Activated naive CD8-positive, alpha-beta T cell treated with anti-CD3 and anti-CD28 coated beads, Interleukin-2, amount 10 ng/mL, durations not matched to agents 7 days and 5 days (primary cell): ENCODE measurements at places on chromosomes 4 and X. TPM values are rescaled to one million over a fixed set of nuclear protein-coding genes. Genes with fewer than 3 reads are reported as not detected.

The CCDC158 gene
- total RNA-seq, result not detected

The NLGN4X gene
- not detected for total RNA-seq

The RPL10 gene
- 2,867 TPM for total RNA-seq

The MAGEE1 gene
- 7.7 TPM for total RNA-seq

- no peaks in the 10 kb centered on the region for H3K4me1 ChIP-seq
- H3K27me3 ChIP-seq, result peaks cover 1% of the 10 kb centered on the region
- H3K27ac ChIP-seq, result no peak overlapping the region
- no peak for DNase-seq
- no peaks in the 10 kb centered on the region for H3K36me3 ChIP-seq
Observed at GRCh38 chrX:44088510-44089144, 115.4 kb upstream of the NDP start.

DNA sequence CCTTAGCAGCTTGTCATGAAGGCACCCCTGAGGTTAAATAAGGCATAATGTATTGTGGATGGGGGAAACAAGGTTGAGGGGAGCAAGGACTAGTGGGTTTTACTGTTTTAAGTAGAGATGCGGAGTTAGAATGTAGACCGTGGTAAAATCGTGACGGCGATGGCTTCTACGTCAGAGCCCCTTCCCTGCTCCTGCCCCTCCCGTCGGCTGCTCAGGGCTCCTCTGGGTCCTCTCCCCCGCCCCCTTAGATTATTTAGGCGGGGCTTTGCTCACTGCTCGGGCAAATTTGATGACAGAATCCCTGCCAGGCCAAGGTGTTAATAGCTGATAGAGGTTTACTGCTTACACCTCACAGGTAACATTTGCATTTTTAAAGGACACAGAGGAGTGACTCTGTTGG lies 2.3 kb downstream of the FRMPD3 start:
- H3K27ac ChIP-seq, result no peak overlapping the region
- H3K36me3 ChIP-seq, result no peaks in the 10 kb centered on the region
- H3K4me3 ChIP-seq, result no peak overlapping the region
- peaks cover 10% of the 10 kb centered on the region for H3K4me1 ChIP-seq
- DNase-seq, result no peak
- peaks cover 50% of the 10 kb centered on the region for H3K27me3 ChIP-seq

GRCh38 chr4:95268819-95269565 lies 279.8 kb downstream of the UNC5C start:
- no peak overlapping the region for H3K4me3 ChIP-seq
- H3K4me1 ChIP-seq, result no peaks in the 10 kb centered on the region
- H3K27ac ChIP-seq, result no peak overlapping the region
- no peaks in the 10 kb centered on the region for H3K36me3 ChIP-seq

GRCh38 chrX:47311932-47312774 lies 58.2 kb upstream of the ZNF157 start:
- no peak overlapping the region for H3K27ac ChIP-seq
- no peaks in the 10 kb centered on the region for H3K27me3 ChIP-seq
- no peak overlapping the region for H3K4me3 ChIP-seq
- DNase-seq, result peak; percentile 25
- no peaks in the 10 kb centered on the region for H3K4me1 ChIP-seq

DNA sequence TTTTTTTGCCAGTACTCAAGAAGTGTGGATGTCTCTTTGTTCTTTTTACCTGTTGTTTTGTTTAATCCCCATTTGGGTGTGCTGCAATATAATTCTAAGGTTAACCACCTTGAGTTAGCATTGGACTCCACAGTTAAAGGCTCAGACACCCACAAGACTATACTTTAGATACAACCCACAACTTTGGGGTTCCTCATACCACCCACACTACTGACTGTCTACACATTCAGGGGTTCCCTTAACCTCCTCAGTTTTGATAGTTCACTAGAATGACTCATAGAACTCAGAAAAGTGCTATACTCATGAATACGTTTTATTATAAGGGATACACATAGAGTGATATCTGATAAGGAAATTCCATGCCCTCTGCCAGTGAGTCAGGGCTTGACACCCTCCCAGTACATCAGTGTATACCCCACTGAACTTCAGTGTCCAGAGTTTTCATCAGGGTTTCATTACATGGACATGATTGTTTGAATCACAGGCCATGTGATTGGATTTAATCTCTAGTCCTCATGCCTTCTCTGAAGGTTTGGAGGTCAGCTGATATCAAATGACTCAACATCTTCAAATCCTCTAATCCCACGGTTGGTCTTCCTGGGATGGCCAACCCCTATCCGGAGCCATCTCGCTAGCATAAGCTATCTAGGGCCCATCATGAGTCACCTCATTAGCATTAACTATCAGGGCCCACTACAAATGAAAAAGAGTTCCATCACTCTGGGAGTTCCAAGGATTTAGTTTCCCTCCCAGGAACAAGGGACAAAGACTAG lies 357.7 kb upstream of the EMCN start:
- H3K27me3 ChIP-seq, result peaks cover 5% of the 10 kb centered on the region
- no peaks in the 10 kb centered on the region for H3K36me3 ChIP-seq
- DNase-seq, result no peak
- H3K4me3 ChIP-seq, result no peak overlapping the region
- H3K27ac ChIP-seq, result no peak overlapping the region

DNA sequence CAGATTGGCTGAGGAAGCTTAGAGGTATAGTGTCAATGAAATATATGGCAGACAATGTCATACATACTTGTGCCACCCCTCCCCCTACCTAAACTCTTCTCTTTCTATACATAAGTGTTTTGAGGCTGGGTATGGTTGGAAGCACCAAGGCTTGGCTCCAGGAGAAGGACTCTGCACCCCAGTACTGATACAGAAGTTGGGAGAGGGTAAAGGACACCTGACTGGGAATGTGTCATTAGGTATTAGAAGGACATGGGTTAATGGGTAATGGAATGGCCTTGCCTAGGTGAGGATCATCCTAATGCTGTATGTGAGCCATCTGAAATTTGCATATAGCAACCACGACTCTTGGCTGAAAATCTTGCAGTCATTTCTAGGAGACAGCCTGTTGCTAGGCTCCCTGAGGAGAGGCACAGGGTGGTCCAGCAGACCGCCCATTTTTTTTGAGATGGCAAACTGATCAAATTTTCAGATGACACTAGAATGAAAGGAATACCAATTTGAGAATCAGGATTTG lies 26.8 kb upstream of the AP1S2 start:
- H3K36me3 ChIP-seq, result peaks cover 5% of the 10 kb centered on the region
- no peak overlapping the region for H3K4me3 ChIP-seq
- H3K27ac ChIP-seq, result no peak overlapping the region

- H3K27ac ChIP-seq, result no peak overlapping the region
- H3K27me3 ChIP-seq, result no peaks in the 10 kb centered on the region
- H3K4me3 ChIP-seq, result no peak overlapping the region
- H3K36me3 ChIP-seq, result no peaks in the 10 kb centered on the region
Observed at GRCh38 chr4:75327804-75328512, 186.2 kb downstream of the RCHY1 start.

DNA sequence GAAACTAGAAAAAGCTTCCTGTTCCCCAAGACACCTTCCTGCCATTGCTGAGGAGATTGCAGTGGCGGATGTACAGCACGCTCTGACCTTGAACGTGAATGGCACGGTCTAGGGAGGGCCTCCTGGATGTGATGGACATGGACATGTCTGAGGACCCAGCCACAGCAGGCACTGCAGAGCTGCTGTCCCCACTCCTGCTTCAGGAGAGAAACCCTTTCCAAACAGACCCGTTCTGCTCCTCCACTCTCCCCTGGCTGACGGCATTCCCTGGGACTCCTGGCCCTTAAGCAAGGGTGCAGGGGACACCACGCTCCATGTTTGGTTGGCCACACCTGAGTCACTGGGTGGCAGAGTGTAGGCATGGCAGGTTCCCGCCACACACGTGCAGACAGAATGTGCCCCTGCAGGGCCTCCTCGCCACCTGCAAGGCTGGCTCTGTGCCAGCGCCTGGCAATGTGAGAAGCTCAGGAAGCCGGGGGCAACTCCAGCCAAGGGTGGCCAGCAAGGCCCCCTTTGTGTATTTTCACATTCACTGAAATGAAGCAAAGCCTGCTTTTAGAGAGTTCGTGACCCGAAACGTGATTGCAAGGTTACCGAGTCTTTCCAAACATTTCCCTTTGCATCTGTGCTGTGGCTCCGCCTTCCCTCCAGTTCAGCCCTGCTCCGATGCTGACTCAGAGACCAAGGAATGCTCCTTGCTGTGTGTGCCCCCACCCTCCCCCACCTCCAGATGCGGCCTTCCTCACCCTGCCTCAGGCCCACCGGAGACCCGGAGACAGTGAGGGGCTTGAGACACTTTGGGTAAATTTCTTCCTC lies 46.1 kb downstream of the HTRA3 start:
- H3K4me1 ChIP-seq, result no peaks in the 10 kb centered on the region
- H3K36me3 ChIP-seq, result no peaks in the 10 kb centered on the region
- DNase-seq, result no peak
- H3K27ac ChIP-seq, result no peak overlapping the region
- H3K27me3 ChIP-seq, result peaks cover 11% of the 10 kb centered on the region

DNA sequence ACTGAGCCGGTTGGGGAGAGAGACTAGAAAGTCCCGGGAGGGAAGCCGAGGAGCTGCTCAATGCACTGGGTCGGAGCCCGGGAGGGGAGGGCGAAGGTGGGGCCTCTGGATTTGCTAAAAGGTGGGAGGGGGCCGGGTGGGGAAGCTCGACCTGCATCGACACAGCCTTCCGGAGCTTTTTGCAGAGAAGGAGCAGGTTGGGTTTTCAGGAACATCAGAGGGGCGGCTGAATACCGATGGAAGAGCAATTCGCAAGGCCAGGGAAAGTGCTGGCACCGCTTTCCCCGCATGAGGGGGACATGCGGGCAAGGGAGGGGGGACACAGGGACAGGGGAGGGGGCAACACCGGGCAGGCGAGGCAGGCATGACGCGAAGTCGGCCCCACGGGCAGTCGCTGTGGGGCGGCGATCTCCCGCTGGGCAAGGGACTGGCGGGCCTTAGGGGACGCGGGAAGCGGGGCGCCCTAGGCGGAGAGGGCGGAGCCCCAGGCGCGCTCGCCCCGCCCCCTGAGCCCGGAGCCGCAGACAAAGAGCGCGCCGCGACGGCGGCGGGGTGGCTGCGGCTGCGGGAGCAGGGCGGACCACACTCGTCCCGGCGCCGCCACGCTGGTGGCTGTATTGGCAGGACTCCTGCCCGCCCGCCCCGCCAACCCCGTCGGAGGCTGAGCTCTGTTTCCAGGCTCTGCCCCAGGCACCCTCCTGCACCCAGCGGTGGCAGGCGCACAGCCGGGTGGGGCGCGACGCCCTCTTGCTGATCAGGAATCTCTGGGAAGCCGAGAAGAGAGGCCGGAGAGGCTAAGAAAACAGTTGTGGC lies 11.6 kb downstream of the PDZD4 start:
- H3K4me1 ChIP-seq, result peaks cover 26% of the 10 kb centered on the region
- H3K27ac ChIP-seq, result no peak overlapping the region
- peaks cover 13% of the 10 kb centered on the region for H3K27me3 ChIP-seq
- H3K4me3 ChIP-seq, result peak overlapping the region; percentile 42
- DNase-seq, result peak; percentile 76

DNA sequence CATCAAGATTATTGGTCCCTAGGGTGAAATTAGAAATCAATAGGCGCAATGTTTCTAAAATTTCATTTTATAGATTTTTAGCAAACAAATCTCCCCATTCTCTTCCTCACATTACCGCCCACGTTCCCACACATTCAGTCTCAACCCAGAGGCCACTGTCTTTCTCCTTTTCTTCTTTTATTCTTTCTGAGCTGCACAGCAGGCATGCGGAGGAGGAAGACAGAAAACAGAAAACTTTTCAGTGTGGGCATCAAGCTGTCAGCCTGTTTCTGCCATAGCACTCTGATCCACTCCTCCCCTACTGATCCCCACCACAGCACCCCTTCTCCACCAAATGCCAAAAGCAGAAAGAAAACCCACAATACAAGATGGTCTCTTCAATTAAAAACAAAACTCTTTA lies 94.8 kb upstream of the ADAMTS3 start:
- no peaks in the 10 kb centered on the region for H3K4me1 ChIP-seq
- H3K4me3 ChIP-seq, result no peak overlapping the region
- H3K36me3 ChIP-seq, result no peaks in the 10 kb centered on the region

- H3K4me1 ChIP-seq, result no peaks in the 10 kb centered on the region
- DNase-seq, result no peak
- no peaks in the 10 kb centered on the region for H3K36me3 ChIP-seq
- no peak overlapping the region for H3K27ac ChIP-seq
- H3K27me3 ChIP-seq, result no peaks in the 10 kb centered on the region
Observed at GRCh38 chrX:31608638-31609037, 536.8 kb upstream of the FTHL17 start.

GRCh38 chr4:69727926-69728325 lies 32.5 kb downstream of the SULT1B1 start:
- peaks cover 1% of the 10 kb centered on the region for H3K4me1 ChIP-seq
- no peaks in the 10 kb centered on the region for H3K27me3 ChIP-seq
- no peaks in the 10 kb centered on the region for H3K36me3 ChIP-seq
- H3K27ac ChIP-seq, result no peak overlapping the region
- no peak overlapping the region for H3K4me3 ChIP-seq
